ENCODE measurements at places on chromosomes 5 and 9.
A peak's percentile ranks its signal among the peaks of the same experiment; 100 is the strongest.

DNA sequence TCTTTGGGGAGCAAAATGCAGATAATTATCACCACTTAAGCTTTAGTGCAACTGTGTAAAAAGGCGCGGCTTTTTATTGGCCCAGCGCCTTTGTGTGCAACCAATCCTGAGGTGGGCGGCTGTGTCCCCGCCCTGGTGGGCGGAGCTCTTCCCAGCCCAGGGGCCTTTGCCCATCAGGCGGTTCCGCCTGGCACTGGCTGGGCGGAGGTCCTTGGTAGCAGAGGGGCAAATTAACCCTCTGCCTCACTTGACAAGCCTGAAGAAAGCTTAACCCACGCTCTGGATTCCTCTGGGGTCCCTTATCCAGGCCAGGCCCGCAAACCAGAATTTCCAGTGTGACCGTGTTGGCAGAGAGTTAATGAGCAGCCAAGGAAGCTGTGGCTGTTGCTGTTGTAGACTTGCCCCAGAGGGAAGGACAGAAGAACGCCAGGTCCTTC is 12.8 kb upstream of the NIPAL4 start:
- no peak for ATAC-seq

DNA sequence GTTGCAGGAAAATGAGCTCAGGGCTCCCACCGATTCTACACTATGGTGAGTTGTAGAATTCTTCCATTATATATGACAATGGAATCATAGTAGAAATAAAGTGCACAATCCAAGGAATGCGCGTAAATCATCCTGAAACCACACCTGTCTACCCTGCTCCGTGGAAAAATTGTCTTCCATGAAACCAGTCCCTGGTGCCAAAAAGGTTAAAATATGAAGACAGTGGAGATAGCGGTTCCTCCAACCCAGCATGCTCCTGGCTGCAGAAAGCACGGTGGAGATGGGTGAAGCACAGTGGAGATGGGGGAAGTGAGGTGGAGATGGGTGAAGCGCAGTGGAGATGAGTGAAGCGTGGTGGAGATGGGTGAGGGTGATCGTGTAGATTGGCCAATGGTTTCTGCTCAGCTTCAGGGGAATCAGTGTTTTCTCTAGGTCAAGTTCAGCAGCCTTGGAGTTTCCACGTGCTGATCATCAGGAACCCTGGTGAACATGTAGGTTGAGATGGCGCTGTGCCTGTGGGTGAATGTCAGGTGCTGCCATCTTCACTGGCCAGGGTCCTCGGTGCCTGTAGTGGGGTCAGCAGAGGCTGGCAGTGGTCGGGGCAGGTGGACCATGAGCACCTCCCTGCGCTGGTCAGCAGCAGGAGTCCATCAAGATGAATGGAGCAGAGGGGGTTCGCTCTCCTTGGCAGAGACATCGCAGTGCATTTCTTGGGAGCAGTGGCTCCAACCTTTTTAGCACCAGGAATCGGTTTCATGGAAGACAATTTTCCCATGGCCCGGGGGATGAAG is 20.3 kb downstream of the PAEP start:
- no peak for ATAC-seq

GRCh38 chr5:126166368-126166767 is 256.8 kb upstream of the GRAMD2B start:
- ATAC-seq, result no peak

GRCh38 chr9:121593066-121593465 is 58.4 kb upstream of the DAB2IP start:
- no peak for ATAC-seq

- ATAC-seq, result peak; percentile 17
These were observed 6.4 kb upstream of the MEF2C start for GRCh38 chr5:88889189-88890069.

GRCh38 chr9:91127653-91128052 is 234.1 kb downstream of the AUH start:
- no peak for ATAC-seq
